ENCODE measurements at places on chromosomes 2 and 18.

GRCh38 chr2:201144101-201145051 lies 28.4 kb downstream of the CFLAR start:
- DNase-seq = no peak

DNA sequence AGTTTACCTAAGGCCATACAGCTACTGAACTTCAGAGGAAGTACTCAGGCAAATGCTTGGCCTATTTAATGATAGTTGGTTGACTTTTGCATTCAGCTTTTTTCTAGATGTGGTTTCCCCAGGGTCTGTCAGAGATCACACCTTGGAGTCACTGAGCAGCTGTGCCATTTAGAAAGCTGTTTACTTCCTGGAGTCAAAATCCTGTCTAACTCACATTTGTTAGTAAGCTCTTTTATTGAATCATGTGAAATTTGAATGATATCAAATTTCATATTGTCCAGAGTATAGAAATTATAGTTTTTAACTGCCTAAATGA lies 7.6 kb upstream of the TRIB2 start:
- no peak for DNase-seq

GRCh38 chr2:26017464-26018183 lies 16.3 kb upstream of the RAB10 start:
- no peak for DNase-seq

DNA sequence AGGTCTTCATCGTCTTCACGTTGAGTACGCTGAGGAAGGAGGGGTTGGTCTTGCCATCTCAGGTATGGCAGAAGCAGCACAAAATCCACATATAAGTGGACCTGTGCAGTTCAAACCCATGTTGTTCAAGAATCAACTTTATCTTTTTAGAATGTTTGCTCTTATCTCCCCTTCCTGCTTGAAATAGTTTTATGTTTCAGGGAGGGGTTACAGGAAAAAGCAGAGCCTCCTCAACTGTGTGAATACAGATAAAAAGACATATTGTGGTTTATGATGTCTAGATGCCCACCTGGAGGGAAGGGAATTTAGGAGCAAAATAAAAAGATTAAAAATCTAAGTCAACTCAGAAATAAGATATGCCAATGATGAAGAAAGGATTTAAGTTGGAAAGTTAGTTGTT lies 75.9 kb downstream of the VRK2 start:
- no peak for DNase-seq

- DNase-seq = no peak
Observed at GRCh38 chr2:131724019-131724418, 196.3 kb downstream of the CCDC74A start.

DNA sequence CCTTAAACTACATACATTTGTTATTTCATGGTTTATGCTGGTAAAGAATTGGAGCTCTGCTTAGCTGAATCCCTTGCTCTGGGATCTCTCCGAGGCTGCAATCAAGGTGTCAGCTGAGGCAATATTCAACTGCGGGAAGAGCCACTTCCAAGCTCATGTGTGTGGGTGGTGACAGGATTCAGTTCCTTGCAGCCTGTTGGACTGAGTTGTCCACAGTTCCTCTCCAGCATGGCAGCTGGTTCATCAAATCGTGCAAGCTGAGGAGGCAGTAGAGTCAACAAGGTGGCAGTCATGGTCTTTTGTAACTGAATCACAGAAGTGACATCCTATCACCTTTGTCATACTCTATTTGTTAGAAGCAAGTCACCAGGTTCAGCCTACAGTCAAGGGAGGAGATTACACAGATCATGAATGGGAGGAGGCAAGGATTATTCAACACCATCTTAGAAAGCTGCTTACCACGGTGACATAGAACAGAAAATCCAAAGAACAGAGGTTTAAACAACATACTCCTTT lies 56.9 kb downstream of the CTIF start:
- DNase-seq = no peak

GRCh38 chr18:49225160-49225559 lies 235.3 kb downstream of the DYM start:
- no peak for DNase-seq

DNA sequence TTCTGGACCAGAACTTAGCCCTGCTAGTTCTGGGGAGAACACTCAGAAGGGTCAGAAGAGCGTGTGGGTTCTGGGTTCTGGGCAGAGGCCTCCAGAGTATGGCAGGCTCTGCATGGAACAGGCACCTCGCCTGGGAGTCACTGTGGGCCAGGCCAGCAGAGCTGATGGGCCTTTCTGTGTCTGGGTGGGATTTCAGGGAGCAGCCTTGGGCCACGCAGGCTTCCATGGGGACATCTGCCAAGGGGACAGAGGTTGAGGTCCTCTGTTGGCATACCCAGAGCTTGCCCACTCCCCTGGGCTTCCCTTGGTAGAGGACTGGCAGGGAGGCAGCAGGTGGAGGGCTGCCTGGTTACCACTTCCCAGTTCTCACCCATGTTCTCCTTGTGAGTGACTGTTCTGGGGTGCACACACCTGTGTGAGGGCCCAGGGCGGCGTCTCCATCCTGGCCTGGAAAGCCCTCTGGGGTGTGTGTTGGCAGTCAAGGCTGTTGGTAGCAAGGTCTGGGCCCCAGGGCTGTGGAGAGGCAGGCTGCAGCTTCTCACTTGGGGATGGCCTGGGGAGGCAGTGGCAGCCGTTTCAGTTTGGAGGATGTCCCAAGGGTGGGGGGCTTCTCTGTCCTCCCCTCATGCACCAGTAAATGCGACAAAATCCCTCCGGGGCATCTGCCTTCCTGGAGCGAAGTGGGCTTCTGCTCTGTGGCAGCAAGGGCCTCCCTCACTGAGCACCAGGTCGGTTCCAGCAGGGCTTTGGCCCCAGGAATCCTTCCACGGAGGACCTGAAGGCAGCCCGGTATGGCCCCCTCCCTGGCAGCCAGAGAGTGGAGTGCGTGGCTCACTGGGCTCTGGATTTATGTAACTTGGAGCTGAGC lies 74.6 kb upstream of the HDAC4 start:
- no peak for DNase-seq

DNA sequence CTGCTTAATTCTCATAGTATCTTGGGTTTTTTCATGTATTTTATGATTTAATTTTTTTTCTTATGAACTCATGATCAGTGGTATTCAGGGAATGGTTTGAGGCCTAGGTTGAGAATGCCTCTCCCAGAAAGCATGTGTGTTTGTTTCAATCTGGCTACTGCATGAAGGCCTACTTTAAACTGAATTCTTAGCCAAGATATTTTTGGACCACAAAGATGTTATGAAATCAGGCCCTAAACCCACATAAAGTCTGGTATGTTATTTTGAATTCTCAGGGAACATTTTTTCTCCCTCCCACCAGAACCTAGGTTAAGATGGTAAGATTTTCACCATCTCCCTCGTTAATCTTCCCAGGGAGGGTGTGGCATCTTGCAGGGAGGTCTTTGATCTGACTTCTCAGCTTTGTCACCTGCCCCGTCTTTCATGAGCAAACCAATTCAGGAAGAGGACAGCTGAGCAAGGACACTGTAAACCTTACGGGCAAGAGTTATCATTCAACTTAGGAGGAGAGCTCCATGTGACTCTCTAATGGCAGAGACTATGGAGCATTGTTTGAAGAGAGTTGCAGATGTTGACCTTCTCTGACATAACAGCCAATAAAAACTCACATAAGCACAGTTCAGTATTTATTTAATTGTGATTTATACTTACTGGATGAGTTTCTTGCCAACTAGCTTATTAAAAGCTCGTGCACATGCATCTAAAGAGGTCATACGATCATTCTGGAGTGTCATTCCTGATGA lies 21.3 kb upstream of the ACKR3 start:
- DNase-seq = no peak
